Stimulated activated CD8-positive, alpha-beta memory T cell treated with anti-CD3 and anti-CD28 coated beads, Interleukin-7, amount 100 ng/mL, for 4 hours (primary cell): ENCODE measurements at places on chromosomes 16 and 17.

- no peak for DNase-seq
These were observed 36.7 kb downstream of the TMEM238L start for GRCh38 chr17:10767232-10767631.

DNA sequence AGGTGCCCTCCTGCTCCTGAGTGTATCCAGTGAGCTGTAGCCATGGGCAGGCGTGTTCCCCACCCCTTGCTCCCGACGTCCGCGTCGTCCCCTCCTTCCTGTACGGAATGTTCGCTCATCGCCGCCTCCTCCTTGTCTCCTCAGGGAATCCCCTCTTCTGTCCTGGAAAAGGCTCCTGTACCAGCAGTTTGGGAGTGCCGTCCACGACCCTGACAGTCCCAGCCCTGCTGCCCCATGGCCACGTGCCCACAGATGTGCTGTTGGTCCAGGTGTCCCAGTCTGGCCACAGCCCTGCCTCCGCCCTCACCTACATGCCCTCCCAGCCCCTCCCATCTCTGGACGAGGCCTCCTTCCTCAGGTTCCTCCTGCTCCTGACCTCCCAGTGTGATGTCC lies 30.2 kb downstream of the OR1D5 start:
- DNase-seq = no peak

- DNase-seq = no peak
These were observed 29.8 kb downstream of the TMEM132E start for GRCh38 chr17:34609210-34609609.

DNA sequence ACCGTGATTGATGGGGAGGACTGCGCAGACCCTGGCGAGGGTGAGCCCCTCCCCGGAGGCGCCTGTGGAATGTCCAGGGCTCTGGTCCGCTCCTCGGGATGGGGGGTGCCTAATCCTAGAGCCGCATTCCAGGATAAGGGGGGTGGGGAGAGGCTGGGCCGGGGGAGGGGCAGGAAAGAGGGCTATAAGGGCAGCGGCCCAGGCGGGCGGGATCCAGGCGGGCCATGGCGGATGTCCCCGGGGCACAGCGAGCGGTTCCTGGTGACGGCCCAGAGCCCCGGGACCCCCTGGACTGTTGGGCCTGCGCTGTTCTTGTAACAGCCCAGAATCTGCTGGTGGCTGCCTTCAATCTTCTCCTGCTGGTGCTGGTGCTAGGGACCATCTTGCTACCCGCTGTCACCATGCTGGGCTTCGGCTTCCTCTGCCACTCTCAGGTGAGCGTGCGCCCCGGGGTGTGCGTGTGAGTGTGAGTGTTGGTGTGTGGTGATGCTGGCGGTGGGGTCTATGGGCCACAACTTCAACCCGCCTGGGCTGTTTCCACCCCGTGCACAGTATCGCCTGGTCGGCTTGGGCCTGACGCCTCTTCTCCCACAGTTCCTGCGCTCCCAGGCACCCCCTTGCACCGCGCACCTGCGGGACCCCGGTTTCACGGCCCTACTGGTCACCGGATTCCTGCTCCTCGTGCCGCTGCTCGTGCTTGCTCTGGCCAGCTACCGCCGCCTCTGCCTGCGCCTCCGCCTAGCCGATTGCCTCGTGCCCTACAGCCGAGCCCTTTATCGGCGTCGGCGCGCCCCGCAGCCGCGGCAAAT lies at the start of gene TMEM88:
Gene TMEM88, plus strand, starts transcription at position 216 of the 809 bp plus-strand sequence. Its CDS starts 9 bp downstream, at position 225.
- no peak for DNase-seq

- DNase-seq = no peak
These were observed 34.8 kb downstream of the SOST start for GRCh38 chr17:43723697-43724359.

DNA sequence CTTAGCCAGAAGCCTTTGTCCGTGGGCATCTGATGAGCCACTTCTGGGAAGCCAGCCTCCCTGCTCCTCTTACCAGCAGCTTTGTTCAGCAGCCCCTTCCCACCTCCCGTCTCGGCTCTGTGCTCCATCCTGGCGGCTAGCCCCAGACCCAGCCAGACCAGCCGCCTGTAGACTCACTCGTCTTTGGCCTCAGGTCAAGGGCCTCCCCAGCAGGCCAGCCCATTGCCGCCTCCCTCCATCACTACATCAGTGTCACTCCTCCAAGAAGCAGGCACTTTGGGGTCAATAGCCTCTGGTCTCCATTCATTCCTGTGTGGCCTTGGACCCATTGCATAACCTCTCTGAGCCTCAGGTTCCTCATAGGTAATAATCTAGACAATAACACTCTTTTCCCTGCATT lies 20.9 kb upstream of the CRHR1 start:
- DNase-seq = no peak

DNA sequence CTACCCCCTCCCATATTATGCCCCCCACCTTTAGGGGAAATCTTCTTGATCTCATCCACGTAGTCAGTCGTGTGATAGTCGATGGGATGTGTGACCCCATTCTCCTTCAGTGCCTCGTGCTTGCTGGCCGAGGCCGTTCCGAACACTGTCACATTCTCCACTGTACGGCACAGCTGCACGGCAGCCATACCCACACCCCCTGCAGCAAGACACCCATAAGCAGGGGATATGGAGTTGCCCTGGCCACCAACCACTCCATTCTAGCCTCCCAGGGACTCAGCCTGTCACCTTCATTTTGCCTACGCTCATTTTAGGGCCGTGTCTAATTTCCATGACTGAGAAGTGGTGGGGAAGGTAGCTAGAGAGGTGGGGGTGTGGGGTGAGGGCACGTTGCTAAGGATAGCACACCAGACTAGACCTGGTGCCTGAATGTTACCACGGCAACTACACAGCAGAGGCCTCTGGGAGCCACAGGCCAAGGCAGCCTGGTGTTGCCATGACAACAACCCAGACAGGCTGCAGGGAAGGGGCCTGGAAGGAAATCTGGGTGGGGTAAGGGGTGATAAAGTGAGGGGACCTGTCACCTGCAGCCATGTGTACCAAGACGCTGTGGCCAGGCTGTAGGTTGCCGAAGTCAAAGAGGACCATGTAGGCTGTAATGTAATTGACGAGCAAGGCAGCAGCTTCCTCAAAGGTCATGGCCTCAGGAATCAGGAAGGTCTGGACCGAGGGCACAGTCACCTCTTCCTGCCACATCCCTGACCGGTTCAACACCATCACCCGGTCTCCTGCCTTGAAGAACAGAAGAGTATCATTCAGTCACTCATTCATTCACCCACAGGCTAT lies 4.0 kb downstream of the VAT1 start:
- no peak for DNase-seq

DNA sequence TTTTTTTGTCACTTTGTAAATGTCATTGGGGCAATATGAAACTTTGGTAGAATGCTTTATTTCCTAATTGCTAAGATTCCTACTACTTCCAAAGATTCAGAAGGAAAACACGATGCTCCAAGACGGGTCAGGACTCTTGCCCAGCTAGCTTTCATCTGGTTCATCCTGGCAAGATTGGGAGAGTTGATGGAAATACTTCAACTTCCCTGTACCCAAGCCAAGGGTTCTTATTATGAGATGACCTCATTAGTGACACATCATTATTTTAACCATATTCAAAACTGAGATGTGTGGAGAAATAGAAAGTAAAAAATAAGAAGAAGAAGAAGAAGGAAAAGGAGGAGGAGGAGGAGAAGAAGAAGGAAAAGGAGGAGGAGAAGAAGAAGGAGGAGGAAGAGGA lies 25.6 kb downstream of the SOX9 start:
- DNase-seq = no peak

DNA sequence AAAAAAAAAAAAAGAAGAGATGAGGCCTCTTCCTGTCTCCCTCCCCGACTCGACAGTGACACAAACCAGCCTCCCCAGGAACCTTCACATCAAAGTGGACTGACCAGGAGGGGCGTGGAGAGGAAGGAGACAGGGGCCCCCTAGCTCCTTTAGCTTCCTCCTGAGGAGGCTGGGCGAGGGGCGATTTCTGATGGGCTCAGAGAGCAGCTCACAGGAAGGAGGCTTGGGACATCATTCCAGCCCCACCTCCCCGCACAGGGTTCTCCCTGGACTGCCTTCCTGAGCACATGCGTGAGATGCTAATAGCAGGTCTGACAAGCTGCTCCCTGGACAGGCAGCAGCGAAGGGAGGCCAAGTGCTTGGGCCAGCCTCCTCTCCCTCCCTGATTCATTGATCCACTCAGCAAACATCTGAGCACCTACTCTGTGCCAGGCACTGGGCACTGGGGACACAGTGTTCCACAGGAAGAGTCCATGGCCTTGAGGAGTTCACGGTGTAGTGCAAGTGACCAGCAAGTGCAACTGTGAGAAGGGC lies 14.4 kb upstream of the DOK4 start:
- DNase-seq = no peak

GRCh38 chr17:2157675-2158395 lies 102.9 kb downstream of the HIC1 start:
- DNase-seq = no peak

- no peak for DNase-seq
These were observed 18.5 kb downstream of the TOP2A start for GRCh38 chr17:40399185-40399584.

DNA sequence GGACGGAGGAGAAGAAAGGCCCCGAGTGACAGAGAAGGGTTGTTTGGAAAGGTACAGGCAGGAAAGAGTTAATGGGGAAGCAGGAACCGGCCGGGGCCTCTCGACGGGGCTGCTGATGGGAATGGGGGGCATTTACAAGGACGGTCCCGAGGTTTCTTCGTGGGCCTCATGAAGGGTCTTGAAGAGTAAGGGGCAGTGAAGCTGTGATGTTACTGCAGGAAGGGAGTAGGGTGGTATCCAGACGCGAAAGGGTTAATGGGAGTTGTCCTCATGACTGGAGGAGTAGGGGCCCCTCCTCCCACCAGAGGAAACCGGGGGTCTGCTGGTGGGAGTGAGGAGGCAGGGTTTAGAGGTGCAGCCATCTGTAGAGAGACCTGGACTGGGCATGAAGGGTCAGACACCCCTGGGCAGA lies 481 bp downstream of the PDK2 start:
- DNase-seq = no peak

DNA sequence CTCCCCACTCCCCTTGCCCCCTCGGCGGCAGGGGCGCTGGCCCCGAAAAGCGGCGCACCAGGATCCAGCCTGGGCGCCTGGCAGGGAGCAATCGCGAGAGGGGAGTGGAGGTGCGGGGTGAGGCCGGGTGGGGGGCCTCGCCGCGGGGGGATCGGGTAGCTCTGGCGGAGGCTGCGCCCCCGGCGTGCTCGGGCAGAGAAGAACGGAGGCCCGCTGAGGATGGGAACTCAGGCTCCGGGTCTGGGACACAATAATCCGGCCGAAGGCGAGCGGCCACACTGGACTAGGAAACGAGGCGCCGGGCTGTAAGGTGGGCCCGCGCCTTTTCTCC lies 721 bp upstream of the PCGF2 start:
- DNase-seq = no peak

DNA sequence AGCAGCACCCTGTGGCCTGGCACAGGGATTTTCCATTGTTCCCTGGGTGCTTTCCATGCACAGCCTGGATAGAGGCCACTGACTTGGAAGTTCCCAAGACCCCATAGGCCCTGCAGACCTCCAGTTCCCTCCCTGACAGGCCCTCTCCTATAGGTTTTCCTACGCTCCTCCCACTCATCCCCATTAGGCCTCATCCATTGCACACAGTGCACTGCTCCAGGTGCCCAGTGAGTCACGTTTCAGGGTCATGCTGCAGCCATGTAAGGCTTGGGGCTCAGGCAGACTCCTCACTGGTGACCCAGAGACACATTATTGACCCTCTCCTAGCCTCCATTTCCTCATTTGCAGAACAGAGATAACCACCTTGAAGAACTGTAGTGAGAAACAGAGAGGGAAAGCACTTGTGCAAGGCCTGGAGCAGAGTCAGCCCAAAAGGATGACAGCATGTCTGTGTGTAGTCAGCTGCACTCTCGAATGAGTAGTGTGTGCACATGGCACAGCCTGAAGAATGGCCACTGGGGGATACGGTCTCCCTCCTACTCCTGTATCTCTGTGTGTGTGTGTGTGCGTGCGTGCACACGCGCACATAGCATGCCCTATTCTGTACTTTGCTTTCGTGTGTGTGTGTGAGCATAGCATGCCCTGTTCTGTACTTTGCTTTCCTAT lies 26.8 kb downstream of the DRC3 start:
- DNase-seq = no peak

DNA sequence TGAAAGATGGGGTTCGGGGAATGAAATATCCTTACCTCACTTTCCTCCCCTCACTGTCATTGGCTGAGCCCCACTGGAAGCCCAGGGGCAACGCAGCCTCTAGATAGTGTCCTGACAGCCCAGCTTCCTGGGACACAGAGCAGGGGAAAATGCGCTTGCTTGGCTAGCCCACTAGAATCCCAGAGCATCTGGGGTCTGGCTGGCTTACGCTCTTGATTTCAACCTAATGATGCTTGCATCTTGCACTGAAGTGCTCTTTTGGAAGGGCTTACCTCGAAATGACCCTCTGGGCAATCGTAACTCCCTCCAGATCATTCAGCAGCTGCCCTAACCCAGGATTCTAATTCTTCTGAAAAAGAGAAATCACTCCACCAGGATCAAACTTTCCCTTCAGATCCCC lies 147.6 kb downstream of the SOX9 start:
- no peak for DNase-seq

DNA sequence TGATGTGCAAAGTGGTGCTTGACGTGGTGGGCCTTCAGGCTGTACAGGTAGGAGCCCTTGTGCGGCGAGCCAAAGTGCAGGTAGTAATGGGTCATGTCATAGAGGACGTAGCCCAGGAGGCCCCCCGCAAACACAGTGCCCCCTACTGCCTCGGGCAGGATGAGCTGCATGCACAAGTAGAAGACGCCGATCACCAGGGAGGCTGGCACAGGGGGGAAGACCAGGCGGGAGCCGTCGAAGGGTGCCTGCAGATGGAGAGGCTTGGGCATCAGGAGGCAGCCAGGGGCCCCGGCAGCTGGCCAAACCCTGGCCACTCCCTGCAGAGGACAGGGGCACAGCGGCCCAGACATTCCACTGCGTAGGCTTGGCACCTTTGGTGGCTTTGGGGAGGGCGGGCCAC lies 15.7 kb upstream of the MLKL start:
- no peak for DNase-seq

DNA sequence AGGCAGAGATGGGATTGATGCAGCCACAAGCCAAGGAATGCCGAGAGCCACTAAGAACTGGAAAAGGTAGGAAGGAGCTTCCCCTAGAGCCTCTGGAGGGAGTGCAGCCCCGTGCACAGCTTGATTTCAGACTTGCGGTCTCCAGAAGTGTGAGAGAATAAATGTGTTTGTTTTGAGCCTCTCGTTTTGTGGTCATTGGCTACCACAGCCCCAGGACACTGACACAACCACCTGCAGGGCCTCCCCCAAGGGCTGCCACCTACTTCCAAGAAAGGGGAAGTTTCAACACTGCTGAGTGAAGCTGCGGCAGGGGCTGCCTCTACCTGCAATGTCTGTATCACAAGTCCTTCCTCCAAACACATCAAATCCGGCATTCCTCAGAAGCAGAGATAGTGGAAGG lies 346.9 kb downstream of the C16orf95 start:
- DNase-seq = no peak

- no peak for DNase-seq
These were observed 22.7 kb downstream of the HAPSTR1 start for GRCh38 chr16:9114112-9114511.

- DNase-seq = no peak
These were observed at the start of gene KRT14 for GRCh38 chr17:41586863-41587495. Gene KRT14 (minus strand): TSS chr17:41586895. CDS start chr17:41586834, 61 bp downstream.

DNA sequence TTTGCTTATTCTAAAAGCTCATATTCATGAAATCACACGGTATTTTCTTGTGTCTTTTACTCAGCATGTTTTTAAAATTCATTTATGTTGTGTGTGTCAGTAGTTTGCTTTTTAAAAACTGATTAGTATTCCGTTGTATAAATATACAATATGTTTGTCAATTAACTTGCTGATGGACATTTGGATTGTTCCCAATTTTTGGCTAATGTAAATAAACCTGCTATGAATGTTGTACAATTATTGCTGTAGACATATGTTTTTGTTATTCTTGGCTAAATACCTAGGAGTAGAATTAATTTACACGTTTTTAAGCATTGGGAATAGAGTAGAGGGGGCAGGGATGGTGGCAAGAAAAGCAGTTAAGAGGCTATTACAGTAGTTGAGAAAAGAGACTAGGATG lies 199.5 kb upstream of the CCL2 start:
- DNase-seq = no peak
